ENCODE measurements at places on chromosomes 3 and 15. TPM values are rescaled to one million over a fixed set of nuclear protein-coding genes. Genes with fewer than 3 reads are reported as not detected.

The TRIP4 gene
- total RNA-seq: 24.7 TPM

The CPNE4 gene
- total RNA-seq: not detected

The A4GNT gene
- not detected for total RNA-seq

The ABI3BP gene
- 166 TPM for total RNA-seq

Data from chondrocyte (in vitro differentiated cells).